ENCODE measurements at places on chromosomes 7 and 10.

DNA sequence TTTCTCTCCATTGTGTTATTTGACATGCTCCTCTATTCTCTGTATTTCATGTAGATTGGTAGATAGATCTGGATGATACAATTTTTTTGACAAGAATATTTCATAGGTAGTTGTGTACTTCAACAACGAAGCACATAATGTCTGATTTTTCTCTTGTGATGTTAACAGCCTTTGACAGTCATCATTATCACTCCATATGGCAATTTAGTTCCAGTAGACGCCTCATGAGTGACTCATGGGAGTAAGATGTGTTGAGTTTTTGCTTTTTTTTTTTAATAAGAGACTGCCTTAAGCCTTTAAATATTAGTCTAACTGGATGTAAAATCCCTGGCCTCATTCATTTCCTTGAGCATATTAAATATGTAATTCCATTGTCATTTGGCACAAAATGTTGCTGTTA lies 123.5 kb upstream of the ZNF32 start:
- peak; percentile 22 for DNase-seq

- DNase-seq: no peak
Observed at GRCh38 chr10:133082685-133083421, 4.9 kb upstream of the ADGRA1 start.

GRCh38 chr7:158849442-158849767 lies 7.0 kb upstream of the DYNC2I1 start:
- no peak for DNase-seq

DNA sequence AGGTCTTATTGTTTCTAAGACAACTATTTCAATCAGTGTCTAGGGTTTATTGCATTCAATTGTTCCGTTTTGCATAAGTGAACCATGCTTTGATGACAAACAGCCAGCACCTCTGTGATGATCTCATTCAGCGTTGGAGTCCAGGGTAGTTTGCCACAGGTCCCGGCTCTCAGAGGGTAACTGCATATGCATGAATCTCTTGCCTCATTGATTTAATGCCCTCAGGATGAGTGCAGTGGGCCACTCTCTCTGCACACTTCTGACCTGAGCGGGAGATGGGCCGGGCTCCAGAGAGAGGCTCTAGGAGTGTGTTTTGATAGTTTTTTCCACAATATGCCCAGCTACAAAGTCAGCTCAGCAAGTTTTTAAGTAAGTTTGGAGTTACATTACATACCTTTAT lies 83.9 kb downstream of the HECW1 start:
- peak; percentile 8 for DNase-seq

- peak; percentile 82 for DNase-seq
Observed at GRCh38 chr10:46282842-46283574, 3.8 kb upstream of the ANTXRL start.

DNA sequence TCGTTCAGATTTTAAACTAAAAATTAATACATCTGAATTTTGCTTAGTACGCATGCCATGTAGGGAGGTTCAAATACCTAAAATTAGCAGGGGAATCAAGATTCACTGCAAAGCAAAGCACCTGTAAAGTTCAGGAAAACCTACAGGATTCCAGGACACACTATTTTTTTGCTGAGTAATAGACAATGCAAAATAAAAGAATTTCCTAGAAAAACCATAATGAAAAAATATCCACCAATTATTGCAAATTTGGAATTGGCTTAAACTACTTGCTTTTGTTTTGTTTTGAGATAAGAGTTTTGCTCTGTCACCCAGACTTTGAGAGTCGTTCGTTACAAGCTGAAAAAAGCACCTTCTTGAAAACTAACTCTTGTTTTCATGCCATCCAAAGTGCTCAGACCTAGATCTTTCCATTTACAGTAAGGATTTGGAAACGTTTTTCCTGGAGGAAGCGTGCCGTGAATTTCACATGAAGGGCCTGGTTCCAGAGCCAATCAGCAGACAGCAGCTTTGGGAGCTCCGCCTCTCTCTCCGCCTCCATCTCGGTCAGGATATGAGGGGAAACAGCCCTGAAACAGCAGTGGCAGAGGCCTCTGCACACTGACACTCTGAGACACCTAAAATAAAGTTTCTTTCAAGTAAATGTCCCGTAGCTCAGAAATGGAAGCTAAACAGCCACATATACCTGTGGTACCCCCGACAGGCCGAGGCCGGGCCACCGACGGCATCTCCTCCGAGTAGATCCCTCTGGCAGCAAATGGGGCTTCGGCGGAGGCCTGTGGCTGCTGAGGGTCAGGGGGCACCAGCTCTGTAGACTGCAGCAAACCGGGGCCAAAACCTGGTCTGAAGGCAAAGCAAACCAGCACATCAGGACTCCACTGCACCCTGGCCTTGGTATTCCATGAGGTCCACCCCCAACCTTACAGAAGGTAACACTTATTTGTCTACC lies 45.9 kb upstream of the ATP6V0A4 start:
- DNase-seq: no peak

DNA sequence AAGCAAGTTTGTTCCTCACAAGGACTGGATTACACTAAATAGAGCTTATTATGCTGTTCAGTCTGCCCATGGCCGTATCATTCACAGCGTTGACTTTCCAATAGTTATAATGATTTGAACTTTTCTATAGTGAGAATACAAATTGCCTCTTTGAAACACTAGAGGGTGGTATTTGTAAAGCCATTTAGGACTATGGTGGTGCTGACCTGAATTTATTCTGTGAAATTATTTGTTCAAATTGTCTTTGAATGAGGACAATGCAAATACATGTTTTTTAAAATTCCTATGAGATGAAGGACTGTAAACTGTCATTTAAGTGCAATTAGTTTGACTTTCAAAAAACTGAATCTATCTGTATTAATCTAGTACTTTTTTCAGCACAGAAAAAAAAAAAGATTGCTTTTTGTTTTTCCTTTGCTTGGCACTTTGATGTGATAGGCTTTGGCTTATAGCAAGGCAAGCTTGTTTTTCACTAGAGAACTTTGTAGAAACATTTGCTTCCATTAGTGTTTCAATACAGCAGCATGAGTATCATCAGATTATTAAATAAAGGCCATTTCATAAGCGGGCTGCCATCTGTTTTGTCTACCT lies 122.7 kb upstream of the TMEM229A start:
- DNase-seq: peak; percentile 27

DNA sequence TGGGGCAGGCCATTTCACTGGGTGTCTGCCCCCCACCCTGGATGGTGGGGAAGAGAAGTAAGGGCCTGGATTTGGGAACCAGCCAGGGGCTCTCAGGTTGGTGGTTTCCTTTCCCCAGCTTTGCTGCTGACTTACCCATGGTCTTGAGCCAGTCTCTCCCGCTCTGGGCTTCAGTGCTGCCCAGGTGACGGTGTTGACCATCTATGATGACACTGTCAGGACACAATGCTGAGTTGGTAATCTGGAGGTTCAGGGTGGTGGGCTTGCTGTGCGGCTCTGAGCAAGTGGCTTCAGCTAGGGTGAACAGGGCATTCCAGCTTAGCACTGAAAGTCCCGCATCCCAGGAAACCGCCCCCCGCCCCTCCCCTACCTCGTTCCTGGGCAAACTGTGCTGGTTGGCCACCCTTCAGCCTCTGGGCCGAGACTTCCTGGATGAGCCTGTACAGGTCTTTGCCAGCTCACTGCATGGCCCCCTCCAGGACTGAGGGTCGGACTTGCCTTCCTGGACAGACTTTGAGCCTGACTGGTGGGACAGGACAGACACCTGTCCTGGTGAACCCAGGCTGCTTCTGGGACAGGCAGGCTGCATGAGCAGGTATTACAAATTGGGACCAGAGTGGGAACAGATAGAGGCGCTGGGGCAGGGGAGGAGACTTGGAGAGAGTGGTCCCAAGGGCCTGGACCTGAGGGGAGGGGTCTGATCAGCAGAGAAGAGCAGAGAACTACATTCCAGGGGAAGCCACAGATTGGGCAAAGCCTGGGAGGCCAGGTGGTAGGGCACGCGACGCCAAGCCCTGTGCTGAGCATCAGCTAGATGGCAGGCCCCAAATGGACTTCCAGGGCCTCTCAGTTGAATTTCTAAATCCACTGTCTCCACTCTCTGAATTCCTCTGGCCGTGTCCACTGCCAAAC lies 19.9 kb upstream of the ZMIZ1 start:
- DNase-seq: no peak

GRCh38 chr10:131647789-131648188 lies 253.0 kb upstream of the PPP2R2D start:
- DNase-seq: no peak

DNA sequence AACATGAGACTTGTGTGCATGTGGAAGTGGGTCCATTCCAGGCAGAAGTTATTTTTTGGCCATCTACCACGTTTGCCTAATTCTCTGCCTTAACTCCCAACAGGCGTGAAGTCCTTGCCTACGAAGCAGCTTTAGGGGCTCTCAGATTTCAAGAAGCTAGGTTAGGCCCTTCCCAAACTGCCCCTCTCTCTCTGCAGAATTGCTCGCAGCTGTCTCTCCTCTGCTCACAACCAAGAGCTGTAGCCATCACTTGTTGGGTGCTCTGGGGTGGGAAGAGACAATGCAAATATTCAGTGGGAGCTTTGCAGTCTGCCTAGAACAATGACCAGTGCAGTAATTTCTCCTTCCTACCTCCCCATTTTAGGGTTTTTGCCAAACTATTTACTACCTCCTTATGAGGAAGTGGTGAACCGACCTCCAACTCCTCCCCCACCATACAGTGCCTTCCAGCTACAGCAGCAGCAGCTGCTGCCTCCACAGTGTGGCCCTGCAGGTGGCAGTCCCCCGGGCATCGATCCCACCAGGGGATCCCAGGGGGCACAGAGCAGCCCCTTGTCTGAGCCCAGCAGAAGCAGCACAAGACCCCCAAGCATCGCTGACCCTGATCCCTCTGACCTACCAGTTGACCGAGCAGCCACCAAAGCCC lies 24.9 kb downstream of the CYP17A1 start:
- no peak for DNase-seq

DNA sequence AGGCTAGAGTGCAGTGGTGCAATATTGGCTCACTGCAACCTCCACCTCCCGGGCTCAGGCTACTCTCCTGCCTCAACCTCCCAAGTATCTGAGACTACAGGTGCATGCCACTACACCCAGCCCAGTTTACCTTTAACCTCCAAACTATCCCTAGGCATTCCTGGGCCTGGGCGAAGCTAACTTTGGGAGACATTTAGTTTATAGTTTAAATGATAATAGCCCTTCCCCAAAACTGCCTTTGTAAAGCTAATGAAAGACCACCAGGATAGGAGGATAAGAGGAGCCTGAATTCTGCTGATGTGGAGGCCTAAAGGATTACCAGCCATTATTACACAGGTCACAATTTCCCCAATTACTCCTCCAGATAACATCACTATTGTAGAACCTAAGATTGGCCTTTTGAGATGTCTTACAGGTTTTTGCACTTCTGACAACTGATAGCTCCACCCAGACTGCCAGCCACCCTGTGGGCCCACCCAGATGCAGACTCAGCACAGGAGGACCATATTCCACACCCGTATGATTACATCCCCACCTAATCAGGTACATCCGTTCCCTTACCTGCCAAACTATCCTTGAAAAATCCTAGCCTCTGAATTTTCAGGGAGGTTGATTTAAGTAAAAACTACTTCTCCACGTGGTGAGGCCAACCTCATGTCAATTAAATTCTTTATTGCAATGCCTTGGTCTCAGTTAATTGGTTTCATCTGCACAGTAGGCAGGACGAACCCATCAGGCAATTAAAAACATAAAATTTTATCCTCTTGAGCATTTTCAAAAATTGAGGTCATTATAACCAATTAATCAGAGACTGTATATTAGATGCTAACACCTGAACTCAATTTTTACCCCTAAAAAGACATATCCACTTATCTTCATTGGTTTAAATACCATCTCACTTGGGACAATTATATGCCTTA lies 62.3 kb upstream of the TMEM254 start:
- no peak for DNase-seq

DNA sequence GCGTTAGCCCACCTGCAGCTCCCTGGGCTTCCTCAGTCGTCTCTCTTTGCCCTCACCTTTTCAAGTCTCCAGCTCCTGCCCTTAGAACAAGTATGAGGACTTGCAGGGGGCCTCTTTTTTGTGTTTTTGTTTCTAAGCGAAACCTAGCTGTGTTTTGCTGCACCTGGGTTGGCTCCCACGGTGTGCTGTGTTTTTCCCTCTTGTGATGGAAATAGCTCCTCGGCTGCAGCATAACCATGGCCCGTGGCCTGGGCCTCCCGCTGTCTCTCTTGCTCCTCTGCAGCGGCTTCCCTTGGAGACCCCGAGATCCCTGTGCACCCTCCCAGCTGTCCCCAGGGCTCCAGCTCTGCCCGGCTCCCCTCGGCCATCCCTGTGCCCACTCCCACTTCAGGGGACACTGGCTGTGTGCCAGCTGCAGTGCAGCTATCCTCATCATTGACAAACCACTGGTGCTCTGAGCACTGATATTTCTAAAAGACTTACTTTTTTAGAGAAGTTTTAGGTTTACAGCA lies 75.6 kb upstream of the TCERG1L start:
- no peak for DNase-seq

DNA sequence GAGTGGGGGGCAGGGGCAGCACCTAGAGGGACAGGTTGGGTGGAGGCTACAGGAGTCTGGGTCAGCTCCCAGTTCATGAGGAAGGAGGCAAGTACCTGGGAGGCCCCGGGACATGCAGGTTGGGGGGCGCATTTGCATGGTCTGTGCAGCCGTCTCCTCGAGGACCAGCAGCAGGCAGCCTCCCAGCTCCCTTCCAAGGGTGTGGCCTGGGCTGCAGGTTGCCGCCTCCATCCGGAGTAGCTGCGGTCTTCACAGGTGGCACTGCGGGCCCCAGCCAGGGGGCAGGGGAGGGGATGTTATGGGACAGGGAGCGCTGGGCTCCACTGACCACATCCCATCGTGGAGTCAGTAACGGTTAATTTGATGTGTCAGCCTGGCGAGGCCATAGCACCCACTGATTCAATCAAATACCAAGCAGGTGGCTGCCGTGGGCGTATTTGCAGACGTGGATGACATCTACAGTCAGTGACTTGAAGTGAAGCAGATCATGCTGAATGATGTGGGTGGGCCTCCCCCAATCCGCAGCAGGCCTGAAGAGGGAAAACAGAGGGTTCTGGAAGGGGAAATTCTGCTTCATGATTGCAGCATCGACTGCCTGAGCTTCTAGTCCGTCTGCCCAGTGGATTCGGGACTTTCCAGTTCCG lies 81.6 kb downstream of the PRKAG2 start:
- DNase-seq: no peak

- no peak for DNase-seq
Observed at GRCh38 chr10:30309403-30309802, 39.7 kb downstream of the MTPAP start.

DNA sequence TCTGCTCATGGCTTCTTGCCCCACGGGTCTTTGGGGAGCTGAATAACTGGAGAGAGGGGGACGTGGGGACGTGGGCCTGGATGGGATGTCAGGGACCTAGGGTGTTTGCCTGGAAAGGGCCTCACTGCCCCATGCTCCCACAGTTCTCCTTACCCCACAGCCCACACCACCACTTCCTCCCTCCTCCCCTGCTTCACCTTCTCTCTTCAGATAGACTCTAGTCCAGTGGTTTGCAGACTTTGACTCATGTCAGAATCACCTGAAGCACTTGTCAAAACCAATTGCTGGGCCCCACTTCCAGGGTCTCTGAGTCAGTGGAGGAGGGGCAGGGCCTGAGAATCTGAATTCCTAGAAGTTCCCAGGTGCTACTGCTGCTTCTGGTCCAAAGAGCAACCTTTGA lies 327.4 kb downstream of the RPS24 start:
- no peak for DNase-seq

Measured in EL (cell line).